ENCODE measurements at places on chromosomes 3 and 15. TPM values are rescaled to one million over a fixed set of nuclear protein-coding genes. Genes with fewer than 3 reads are reported as not detected.
A peak's percentile ranks its signal among the peaks of the same experiment; 100 is the strongest.

- DNase-seq: no peak
Observed at GRCh38 chr3:171559586-171559985, 99.4 kb upstream of the TNIK start.

GRCh38 chr15:26972636-26973035 lies 1.7 kb downstream of the GABRG3 start:
- DNase-seq: no peak

Gene GJD2
- polyA plus RNA-seq: 1.1 TPM

DNA sequence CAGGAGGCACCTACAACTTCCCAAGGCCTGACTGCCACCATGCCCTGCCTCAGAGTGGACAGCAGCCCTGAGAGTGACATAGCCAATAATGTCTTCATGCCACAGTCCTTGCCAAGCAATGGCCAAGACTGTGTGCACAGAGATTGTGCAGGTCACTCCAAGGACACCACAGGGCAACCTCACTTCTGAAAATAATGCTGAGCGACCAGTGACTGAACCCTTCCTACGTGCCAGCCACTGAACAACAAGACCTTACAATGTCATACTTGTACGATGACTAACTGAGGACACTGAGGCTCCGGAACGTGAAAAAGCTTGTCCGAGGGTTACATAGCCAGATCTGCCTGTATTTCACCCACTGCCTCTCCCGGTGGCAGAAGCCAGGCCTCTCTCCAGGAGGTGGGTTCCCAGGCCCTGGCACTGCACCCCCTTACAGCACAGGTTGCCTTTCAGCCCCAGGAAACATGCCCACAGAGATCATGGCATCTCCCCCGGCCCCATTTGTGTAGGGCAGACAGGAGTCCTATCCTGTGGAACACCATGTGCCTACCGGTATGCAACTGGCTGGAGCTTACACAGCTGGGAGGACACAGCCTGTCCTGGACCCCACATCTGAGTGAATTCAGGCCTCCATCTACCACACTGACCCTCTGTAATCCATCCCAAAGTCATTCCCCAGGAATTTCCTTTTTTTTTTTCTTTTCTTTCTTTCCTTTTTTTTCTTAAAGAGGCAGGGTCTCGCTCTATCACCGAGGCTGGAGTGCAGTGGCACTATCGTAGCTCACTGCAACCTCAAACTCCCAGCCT lies 72.3 kb downstream of the SLC12A8 start:
- no peak for DNase-seq

- no peak for DNase-seq
Observed at GRCh38 chr3:52190294-52191074, 7.5 kb upstream of the ALAS1 start.

- DNase-seq: no peak
Observed at GRCh38 chr3:128266453-128266852, 113.2 kb downstream of the EEFSEC start.

- DNase-seq: no peak
Observed at GRCh38 chr3:175421902-175422301, 562.8 kb downstream of the NAALADL2 start.

GRCh38 chr3:194994551-194994981 lies 276.4 kb downstream of the XXYLT1 start:
- DNase-seq: no peak

DNA sequence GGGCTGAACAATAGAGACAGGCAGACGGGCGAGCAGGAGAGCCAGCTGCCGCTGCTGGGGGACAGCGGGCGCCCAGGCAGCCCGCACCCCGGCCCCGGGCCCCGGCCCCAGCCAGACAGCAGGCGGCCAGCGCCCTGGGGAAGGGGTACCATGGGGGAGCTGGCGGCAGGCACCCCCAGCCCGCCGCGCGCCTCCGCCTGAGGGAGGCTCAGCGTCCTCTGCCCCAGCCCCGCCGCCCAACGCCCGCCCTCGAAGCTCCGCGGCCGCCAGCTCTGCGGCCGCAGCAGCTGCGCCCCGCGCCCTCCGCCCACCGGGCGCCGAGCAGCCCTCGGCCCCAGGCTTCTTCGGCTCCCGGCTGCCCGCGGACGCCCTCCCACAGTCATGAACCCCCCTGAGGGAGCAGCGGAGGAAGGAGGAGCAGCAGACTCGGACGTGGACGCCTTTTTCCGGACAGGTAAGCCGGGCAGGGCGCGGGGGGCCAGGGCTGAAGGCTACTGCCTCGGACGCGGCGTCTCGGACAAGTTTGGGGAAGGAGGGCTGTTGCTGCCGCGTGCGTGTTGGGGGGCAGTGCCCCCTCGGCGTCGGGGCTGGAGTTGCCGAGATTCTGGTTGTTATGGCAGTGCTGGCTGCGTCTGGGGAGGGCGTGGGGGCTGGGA lies 41.6 kb upstream of the ROPN1 start:
- peak; percentile 10 for DNase-seq

Gene SECISBP2L
- polyA plus RNA-seq: 24.8 TPM

DNA sequence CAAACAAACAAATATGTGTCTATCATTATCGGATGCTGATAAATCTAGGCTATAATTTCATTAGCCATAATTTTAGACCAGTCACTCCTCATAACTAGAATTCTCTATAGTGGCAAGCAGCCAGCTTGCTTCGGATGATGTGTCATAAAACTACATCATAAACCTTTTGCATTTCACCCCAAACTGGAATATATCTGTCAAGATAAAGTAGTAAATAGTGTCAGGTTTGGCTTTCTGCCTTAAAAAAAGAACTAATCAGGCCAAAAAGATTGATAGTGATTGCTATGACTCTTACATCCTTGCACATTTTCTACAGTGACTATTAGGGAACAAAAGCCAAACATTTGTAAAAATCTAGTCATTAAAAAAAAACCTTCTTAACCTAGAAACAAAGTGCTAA lies 51.0 kb downstream of the DPPA2 start:
- DNase-seq: no peak

DNA sequence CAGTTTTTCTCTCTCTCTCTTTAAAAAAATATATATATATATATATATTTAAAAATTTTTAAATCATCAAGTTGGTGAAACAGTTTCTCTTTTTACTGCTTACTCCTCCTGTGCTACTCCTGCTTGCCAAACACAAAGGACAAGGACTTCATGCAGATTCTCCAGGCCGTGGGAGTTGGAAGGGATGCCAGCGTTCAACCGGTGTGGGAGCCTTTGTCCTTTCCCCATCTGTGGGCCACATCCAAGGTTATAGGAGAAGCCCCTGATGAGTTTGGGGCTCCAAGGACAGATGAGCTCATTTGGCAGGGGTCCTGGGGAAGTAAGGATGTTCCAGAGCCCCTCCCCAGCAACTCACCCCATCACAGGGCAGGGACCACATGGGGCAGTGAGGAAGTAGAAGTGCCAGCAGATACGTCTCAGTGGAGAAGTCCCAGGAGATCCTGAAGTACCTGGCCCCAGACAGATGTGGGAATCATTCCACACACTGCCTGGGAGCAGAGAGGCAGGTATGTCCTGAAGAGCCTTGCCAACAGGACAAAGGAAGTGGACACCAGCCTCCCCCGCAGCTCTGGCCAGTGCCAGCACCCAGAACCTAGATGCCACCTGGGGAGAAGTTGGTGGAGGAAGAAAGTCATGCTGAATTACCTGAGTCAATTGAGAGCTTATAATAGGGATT lies 36.6 kb downstream of the CCK start:
- DNase-seq: no peak

DNA sequence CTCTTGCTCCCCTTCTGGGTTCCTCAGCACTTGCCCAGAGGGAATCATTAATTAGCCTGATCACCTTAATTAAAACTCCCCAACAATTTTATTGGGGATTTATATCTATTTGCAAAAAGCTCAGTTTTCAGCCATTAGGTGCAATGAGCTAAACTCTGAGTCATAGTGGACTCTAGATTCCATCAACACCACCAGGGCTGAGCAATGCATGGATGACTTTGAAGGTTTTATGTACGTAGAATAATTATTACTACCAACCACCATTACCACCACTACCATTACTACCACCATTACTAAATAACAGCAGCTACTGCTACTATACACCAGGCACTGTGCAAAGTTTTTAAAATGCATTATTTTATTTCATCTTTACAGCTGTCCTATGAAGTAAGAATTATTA lies 81.2 kb downstream of the ZNF621 start:
- DNase-seq: no peak

Gene COX5A
- 285 TPM for polyA plus RNA-seq

Gene FAM131A
- polyA plus RNA-seq: 12.1 TPM

- no peak for DNase-seq
Observed at GRCh38 chr3:72272356-72272755, 487.4 kb upstream of the PROK2 start.

Gene U2SURP
- polyA plus RNA-seq: 134 TPM

GRCh38 chr3:115292677-115293165 lies 145.6 kb upstream of the ZBTB20 start:
- DNase-seq: no peak

GRCh38 chr15:79430901-79431635 lies 1.1 kb upstream of the MINAR1 start:
- no peak for DNase-seq

DNA sequence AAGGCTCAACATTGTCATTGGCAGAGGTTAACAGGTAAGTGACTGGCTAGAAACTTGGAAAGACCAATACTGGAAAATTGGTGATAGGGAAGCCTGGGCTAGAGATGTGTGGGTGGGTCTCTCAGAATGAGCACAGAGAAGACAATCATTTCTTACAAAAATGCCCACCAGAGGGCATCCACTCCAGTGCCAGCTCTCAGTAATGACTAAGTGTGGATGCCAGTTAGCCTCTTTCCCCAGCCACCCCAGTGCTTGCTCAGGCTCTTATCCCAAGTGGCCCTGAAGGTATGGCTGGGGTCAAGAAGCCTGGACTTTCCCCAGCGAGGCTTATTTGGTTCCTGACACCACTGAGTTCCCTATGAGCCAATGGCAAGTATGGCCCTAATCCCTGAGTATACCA lies 115.9 kb upstream of the ST8SIA2 start:
- no peak for DNase-seq

DNA sequence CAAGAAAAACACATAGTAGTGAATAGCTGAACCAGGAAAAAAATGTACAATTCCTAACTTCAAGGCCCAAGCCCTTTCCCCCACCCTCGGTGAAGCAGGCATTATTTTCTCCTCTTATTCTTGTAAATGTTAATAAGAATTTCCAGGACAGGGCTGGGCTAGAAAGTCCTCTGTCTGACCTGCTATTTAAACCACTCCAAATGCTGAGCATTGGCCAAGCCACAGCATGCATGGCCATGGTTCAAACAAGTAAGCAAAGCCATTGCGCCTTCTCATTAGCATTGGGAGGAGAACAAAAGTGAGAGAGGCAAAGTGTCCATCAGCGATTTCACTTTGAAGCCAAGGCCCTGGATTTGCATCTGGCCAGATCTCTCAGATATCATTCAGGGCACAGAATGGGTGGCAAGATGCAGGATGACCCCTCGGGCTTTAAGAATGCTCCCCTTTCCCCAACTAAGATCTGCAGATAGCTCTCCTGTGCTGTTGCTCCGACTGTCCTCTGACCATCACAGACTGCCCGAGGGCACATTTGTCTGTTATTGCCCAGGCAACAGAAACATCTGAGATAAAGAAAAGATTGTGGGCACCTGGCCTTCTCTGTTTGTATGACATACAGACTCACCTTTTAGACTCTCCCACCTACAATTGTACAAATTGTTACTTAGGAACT lies 46.3 kb downstream of the CEMIP start:
- no peak for DNase-seq

GRCh38 chr3:38084334-38085310 lies 45.6 kb downstream of the DLEC1 start:
- peak; percentile 8 for DNase-seq

Gene PLS1
- polyA plus RNA-seq: 0.75 TPM

- DNase-seq: no peak
Observed at GRCh38 chr3:193850084-193850619, 257.1 kb downstream of the OPA1 start.

DNA sequence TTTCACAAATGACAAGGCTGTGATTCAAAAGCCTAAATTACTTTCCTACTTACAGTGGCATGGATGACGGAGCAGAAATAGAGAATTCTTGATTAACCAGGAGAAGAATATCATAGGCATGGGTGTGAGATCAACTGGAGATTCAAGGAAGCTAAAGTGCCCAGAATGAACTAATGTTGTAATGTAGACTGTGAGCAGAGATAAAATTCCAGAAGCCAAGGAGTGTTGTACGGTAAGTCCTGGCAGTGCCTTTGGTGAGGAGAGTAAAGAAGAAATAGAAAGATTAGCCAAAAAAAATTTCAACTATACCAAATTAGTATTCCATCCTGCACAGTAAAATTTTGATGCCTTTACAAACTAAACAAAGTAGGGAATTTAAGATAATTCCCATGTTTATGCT lies 75.9 kb downstream of the ZBTB20 start:
- no peak for DNase-seq

DNA sequence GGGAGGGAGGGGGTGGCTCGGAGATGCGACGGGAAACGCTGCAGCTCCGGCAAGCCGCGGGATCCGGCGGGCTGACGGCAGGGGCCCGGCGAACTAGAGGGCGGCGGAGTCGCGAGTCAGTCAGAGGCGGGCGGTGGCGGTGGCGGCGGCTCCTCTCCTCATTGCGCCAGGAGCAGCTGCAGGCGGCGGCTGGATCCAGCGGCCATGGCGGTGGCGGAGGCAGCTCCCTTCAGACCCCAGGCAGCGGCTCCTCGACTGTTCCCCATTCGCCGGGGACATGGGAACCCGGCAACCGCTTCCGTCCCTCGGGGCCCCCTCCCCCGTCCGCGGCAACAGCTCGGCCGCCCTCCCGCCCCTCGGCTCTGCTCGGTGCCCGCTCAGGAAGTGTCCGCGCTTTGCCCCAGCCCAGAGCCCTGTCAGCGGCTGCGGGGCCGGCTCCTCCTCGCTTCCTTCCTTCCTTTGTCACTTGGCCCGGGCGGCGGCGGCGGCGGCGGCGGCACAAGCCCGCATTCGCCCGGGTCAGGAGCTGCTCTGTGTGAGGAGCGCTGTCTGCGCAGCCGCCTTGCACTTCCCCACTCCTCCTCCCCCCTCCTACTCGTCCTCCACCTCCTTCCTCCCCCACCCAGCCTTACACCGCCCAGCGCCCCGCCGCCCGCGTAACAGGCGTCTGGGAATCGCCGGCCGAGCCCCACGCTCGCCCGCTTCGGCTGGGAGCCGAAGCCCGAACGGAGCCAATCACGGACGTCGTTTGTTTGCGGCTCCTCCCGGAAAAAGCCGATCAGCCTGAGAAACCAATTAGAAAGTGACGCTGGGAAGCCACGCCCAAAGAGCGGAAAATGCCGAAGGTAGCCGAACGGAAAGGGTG lies at the start of gene GSK3B:
Gene GSK3B, minus strand, starts transcription at position 537 of the 865 bp plus-strand sequence. CDS start 1,013 bp downstream, outside the sequence.
- peak; percentile 76 for DNase-seq

Gene PLA1A
- polyA plus RNA-seq: 0.22 TPM

Gene TRIP4
- polyA plus RNA-seq: 21.3 TPM

Gene SPINT1
- polyA plus RNA-seq: 1.7 TPM

GRCh38 chr15:22240986-22241385 lies 160.7 kb downstream of the OR4M2 start:
- no peak for DNase-seq

DNA sequence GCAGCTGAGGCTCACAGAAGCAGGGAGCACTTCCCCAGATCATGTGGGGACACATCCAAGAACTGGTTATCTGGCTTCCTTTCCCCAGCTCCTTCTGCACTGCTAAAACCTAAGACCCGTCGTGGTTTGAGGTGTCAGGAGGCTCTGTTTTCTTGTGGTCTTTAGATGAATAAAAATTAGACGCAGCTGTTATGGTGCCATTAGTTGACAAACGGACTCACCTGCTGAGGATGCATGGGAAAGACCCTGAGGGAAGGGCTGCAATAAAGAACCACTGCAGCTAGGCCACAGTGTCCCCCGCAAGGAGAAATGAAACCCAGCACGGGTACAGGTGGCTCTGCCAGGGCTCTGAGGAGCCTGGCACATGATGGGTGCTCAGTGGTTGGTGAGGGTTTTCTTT lies 99.4 kb downstream of the IQSEC1 start:
- no peak for DNase-seq

Data from muscle of arm (tissue), 14 donors.